ENCODE measurements at places on chromosomes 16 and 17.

- peak; percentile 69 for DNase-seq
These were observed 25.3 kb downstream of the UBE2O start for GRCh38 chr17:76427501-76428231.

GRCh38 chr17:49509588-49509917 lies 14.5 kb downstream of the NGFR start:
- DNase-seq = no peak

GRCh38 chr17:2624292-2624731 lies 30.9 kb downstream of the PAFAH1B1 start:
- DNase-seq = peak; percentile 2

DNA sequence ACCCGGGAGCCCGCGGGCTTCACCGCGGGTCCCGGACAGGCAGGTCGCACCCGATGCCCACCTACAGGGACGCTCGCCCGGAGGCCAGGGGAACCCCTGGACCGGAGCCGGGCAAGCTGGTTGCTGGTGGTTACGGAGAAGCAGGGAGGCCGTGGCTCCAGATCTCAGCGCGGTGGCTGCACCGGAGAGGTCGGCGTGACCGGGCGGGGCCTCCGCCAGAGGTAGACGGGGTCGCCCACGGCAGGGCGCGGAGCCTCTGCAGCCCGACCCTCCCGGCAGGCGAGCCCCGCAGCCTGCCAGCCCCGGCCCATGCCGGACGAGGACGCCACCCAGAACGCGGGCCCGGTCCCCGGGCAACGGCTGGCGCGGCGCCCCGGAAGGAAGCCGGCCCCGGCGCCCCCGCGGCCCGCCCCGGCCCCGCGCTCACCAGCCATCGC lies 341 bp downstream of the PCYT2 start:
- DNase-seq = no peak

DNA sequence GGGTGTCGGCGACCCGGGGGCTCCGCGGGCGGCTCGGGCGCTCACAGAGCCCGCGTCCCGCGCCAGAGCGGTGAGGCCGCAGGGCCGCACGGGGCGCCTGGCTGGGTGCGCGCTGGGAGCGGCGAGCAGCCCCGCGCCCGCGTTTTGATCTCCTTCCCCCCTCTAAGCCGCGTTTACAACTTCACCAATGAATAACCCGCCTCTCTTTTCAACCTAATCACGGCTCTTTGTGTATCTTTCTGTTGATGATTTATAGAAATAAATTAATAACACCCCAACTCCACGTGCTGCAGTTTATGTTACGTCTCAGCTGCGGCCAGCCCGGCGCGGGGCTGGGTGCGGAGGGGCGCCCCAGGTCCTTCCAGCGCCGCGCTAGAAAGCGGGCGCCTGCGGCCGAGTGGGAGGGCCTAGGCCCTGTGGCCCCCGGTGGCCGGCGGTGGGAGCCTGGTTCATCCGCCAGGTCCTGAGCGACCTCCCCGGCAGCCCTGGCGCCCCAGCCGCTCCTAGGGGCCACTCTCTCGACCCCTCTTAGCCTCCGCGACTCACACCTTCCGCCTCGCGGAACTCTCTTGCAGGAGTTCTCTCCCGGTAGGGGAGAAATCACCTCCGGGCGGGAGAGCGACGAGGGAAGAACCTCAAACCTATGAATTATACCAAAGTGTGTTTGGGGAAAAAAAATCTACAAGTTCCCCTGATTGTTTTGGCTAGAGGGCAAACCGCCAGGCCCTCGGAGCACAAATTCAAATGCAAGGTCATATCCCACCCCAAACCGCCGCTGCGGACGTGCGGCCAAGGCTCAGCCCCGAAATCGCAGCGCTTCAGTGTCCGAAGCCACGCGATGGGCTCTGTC lies 1.9 kb downstream of the HNF1B start:
- DNase-seq = no peak

DNA sequence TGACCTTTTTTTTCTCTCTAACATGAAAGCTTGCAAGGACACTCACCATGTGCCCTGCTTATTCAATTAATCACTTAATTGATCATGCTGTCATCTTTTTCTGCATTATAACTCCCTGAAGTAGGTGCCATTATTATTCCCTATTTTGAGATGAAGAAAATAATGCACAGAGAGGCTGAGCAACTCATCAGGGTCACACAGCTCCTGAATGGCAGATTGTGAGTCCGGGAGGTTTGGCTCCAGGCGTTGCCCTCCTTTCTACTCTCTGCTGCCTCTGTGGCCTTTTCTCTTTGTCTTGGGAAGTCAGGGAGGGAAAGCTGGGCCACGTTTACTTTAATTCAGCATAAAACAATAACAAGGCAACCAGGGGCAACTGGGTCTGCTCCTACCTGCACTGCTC lies 17.2 kb upstream of the N4BP1 start:
- no peak for DNase-seq

DNA sequence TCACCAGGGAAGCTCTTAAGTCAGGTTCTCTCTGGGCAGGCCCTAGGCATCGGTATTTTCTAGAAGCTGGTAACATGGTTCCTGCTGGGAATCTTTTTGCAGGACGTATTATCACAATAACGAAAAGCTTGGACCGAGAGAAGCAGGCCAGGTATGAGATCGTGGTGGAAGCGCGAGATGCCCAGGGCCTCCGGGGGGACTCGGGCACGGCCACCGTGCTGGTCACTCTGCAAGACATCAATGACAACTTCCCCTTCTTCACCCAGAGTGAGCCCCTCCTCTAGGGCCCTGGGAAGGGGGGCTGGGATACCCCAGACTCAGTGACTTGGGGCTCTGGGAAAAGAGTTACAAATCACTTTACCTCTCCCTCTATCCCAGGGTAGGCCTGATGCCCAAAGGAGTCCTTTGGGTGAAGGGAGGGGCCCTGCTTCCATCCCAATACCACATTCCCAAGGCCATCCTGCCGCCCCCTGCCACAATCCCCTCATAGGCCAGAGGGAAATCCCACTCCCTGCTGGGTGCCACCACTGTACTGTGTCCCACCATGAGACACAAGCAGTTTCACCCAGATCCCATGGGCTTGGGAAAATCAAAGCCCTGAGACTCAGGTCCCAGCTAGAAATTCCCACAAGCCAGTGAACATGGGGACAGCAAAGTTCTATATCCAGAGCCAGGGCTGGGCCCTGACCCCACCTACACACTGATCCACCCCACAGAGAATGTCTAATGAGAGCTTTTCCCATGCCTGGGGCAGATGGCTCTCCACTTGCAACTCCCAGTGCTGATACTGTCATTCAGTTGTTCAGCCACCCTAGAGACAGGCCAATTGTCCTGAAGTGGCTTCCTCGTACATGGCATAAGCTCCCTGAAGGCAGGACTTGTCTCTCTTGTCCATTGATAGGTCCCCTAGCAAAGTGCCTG lies 23.0 kb downstream of the CDH5 start:
- no peak for DNase-seq

GRCh38 chr16:83994703-83995102 lies 26.7 kb downstream of the NECAB2 start:
- no peak for DNase-seq

GRCh38 chr17:1713878-1714426 lies 3.8 kb upstream of the TLCD2 start:
- DNase-seq = peak; percentile 35

- no peak for DNase-seq
These were observed 55.4 kb downstream of the GP2 start for GRCh38 chr16:20271893-20272292.

DNA sequence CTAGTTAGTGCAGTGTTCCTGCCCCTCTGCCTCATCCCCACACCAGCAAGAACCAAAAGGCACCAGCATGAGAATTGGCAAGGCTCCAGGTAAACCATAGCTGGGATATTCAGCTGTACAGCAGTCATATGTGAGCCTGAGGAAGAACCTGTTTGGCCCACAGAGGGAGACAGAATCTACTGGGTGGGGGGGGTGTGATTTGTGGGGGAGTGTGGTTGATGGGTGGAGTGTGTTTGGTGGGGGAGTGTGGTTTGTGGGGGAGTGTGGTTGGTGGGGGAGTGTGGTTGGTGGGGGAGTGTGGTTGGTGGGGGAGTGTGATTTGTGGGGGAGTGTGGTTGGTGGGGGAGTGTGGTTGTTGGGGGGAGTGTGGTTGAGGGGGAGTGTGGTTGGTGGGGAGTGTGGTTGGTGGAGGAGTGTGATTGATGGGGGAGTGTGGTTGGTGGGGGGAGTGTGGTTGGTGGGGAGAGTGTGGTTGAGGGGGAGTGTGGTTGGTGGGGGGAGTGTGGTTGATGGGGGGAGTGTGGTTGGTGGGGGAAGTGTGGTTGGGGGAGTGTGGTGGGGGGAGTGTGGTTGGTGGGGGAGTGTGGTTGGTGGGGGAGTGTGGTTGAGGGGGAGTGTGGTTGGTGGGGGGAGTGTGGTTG lies 19.5 kb downstream of the MINK1 start:
- DNase-seq = peak; percentile 75

GRCh38 chr17:63962298-63962744 lies 10.4 kb downstream of the SCN4A start:
- DNase-seq = no peak

GRCh38 chr17:54259476-54259875 lies 436.7 kb downstream of the KIF2B start:
- DNase-seq = no peak

- DNase-seq = no peak
These were observed 60.6 kb downstream of the IRX6 start for GRCh38 chr16:55384288-55385247.

GRCh38 chr16:1909561-1910231 lies 8.5 kb downstream of the HS3ST6 start:
- no peak for DNase-seq

DNA sequence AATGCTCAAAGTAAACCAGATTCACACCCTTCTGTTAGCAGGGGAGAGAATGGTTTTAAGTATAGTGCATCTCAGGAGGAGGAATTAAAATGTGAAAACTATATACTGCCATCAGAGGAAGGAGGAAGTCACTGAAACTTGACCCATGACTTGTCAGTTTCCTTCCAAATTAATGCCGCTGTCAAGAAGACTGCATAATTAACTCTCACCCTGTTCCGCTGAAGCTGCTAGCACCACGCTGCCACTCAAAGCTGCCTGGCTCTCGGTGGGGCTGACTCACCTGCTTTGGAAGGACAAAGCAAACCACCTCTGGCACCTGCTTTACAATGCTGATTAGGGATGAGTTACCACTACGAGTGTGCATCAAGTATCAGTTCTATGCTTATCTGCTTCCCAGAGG lies 37.8 kb upstream of the ULK2 start:
- DNase-seq = peak; percentile 19

- DNase-seq = no peak
These were observed 9.1 kb downstream of the TFAP4 start for GRCh38 chr16:4263504-4264436.

DNA sequence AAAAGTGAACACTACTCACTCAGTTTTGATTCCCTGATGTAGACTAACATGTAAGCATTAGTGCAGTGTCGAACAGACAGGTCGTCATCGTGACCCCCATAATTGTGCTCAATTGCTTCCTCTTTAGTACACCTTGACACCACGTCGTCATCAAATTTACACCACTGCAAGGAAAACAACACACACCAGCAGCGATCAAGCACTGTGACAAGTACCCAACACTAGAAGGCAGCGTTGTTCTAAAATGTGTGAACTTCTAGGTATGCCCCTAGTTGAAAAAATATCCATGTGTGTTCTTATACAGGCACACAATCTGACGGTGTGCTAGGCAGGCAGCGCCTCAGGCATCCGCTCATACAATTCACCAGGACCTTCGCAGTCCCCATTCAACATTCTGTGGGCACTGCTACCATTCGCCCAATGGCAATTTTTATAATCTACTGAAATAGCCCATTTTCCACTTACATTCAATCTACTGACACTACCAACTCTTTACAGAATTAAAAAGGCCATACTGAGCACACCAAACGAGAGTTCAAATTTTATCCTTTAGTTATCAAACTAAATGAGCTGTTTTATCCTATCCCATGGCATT lies 23.1 kb downstream of the LITAFD start:
- peak; percentile 62 for DNase-seq

GRCh38 chr17:30600060-30600829 lies 123.0 kb downstream of the GOSR1 start:
- DNase-seq = peak; percentile 78

DNA sequence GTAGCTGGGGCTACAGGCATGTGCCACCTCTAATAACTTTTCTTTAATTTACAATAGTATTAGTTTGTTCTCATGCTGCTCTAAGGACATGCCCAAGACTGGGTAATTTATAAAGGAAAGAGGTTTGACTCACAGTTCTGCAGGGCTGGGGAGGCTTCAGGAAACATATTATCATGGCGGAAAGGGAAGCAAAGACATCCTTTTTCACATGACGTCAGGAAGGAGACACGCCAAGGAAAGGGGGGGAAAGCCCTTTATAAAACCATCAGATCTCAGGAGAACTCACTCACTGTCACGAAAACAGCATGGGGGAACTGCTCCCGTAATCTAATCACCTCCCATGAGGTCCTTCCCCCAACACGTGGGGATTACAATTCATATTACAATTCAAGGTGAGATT lies 18.3 kb downstream of the IL4R start:
- no peak for DNase-seq

GRCh38 chr17:43855061-43855460 lies 8.1 kb downstream of the CD300LG start:
- DNase-seq = no peak

GRCh38 chr17:44111777-44112176 lies 11.7 kb downstream of the HDAC5 start:
- no peak for DNase-seq

- no peak for DNase-seq
These were observed 155.6 kb downstream of the SNX11 start for GRCh38 chr17:48262982-48263730.

DNA sequence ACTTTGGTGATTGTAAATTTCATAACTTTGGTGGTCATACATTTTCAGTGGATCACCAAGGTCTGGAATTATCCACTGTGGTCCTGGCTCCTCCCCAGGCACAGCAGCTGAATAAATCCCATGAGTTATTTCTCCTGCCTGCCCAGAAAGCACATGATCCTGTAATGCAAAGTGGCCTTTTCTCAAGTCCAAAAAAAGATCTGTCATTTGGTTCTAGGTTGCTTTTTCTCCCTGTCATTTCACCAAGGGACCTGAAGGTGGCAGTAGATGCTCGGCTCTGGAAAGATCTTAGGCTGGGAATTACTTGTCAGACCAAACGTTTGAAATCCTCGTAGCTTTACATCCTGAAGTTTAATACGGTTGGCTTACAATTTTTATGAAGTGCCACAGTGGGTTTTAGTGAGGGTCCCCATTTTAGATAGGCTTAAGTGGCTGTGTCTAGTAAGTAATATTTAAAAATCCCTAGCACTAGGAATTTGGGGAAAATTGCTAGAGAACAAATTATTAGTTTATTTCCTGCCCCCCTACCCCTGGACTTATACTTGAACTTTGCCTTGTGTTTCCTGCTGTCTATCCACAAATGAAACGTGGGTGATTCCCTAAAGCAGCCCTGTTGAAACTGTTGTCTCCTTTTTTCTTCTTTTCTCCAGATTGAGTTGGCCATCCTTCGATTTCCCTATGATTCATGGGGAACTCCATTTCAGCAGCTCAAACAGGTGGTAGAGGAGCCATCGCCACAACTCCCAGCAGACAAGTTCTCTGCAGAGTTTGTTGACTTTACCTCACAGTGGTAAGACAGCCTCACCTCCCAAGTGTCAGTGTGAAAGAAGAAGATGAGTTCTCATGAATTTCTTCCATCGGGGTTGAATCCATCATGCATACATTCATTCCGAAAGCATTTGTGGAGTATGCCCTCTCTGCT lies 111.7 kb downstream of the MAP2K6 start:
- peak; percentile 57 for DNase-seq
